A549 (cell line): ENCODE measurements at places on chromosomes 2 and 18.

DNA sequence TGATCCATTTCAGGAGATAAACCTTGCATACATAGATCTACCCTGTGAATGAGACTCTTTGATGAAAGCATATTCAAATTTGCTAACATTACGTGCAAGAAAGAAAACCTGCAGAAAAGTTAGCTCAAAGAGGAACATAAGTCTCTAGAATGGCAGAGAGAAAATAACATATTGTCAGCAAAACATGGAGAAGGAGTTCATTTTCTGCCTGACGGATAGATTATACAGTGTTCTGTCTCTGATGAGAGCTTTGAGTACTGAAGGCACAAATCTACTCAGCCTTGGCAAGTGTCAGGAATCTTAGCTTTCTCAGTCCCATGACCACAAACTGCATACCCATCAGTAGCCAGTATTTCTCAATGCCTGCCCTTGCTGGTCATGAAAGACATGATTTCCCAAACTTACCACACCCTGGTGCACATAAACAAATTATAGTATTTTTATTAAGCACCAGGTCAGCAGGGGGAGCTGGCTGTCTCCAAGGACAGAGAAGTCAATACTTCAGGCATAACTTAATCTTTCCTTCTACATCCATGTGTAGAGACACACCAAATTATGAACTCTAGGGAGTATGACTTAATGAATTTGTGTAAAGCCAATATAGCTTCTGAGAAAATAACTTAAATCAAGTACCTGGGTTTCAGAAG is 401.2 kb upstream of the SOX11 start:
- no peak for DNase-seq

DNA sequence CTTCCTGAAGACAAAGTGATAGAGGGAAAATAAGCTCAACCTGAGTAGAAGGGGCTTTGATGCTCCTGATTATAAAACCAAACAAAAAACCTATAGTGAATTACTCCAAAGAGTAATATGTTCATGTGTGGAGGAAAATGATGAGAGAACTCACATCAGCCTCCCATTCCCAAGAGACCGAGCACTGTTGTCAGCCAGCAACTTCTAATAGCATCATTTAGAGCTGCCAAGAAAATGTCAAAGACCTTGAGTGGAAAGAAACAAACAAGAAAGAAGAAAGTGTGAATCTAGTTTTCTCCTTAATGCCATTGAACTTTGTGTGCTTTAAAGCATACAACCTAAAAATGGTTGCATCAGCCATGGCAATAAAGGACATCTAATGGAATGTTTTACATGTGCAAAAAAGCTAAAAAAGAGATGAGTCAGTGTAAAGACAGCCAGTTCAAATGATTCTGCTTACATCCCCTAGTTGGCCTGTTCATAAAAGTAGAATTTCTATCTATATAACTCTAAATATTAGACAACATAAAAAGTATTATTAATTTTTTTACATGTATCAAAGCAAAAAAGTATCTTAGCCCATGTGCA is 1066.2 kb downstream of the TDRD15 start:
- no peak for DNase-seq

DNA sequence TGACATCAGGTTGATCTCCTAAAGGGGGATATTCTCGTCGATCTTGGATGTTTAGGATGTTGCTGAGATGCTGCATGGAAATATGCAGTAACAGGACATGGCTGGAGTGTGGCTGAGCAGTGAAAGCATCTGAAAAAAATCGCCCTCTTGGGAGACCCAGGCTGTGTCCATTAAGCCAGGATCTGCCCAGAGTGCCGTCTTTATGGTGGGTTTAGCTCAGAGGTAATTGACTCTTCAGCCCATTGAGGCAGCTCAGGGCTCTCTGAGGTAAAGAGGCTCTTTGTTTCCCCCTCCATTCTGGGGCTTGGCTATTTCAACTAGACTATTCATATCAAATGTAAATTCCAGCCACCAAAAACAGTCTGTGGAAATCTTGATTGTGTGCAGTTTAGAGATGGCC is 26.5 kb downstream of the OSBPL6 start:
- no peak for DNase-seq

DNA sequence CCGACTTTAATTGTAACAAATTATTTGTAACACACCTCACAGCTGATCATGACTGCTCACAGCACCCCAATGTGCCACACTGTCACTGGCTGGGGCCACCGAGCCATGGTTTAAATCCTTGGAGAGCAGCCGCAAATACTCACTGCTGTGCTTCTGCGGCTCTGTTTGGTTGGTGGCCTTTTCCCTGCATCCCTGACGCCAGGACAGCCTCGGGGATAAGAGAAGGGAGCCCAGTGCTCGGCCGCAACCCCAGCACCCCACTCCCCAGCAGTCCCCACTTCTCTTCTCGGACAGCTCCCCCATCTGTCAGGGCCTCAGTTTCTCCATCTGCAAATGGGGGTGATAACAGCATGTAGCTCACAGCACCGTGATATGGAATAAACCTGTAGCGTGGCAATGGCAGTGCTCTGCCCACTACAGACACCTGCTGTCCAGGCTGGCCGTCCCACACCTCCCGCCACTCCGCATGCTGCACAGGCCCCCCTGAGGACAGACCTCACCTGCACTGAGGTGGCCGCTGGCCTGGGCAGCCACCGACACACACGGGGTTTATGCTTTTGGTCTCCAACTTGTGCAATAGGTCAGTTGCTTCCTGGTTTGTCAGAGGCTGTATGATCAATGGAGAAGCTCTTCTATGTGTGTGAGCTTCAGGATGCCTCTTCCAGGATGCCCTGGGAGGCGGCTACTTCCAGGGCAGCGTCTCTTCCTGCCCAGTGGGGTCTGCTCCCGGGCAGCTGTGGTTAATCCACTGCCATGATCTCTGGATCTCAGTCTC is 87.1 kb downstream of the NDUFA10 start:
- DNase-seq: no peak

DNA sequence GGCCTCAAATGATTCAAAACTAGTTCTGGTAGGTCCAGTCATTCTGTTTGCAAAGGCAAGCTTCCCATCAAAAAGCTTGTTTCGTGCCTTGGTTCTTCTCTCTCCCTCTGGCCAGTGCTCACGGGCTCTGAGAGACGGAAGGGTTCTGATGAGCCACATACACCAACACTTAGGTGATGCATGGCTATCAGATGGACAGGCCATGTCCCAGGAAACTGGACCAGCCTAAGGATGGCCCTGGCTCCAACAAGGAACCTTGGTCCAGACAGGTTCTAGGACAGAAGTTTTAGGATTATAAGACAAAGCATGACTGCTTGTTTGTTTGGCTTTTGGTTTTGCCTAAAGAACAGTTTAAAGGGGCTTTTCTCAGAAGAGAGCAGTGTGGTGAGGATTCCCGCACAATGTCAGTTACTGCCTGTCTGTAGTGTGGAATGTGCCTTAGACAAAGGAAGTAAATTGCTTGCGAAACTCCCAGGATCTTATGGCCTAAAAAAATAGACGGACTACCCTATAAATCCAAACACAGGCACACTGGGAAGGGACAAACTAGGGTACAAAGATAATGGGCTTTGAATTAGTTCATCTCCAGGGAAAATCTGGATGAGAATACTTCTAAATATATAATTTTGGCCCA is 10.3 kb downstream of the CYP1B1 start:
- no peak for DNase-seq

DNA sequence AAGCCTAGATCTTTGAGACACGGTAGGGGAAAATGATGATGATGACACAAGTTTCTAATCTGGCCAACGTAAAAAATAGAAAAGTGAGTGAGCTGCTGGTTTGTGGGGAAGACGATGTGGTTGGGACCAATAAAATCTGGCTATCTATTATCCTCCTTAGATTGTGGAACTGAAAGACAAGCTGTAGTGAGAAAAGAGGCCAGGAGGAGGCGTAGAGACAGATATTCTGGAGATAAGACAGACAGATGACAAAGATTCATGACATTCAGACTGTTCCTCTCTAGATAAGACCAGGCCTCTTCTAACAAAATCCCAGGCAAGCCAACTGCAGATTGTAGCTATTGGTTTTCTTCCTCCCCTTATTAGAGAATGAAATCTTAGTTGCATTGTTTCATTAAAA is 376.3 kb upstream of the UBE2E3 start:
- DNase-seq: no peak

GRCh38 chr18:51182824-51183223 is 14.7 kb downstream of the MEX3C start:
- DNase-seq: no peak

DNA sequence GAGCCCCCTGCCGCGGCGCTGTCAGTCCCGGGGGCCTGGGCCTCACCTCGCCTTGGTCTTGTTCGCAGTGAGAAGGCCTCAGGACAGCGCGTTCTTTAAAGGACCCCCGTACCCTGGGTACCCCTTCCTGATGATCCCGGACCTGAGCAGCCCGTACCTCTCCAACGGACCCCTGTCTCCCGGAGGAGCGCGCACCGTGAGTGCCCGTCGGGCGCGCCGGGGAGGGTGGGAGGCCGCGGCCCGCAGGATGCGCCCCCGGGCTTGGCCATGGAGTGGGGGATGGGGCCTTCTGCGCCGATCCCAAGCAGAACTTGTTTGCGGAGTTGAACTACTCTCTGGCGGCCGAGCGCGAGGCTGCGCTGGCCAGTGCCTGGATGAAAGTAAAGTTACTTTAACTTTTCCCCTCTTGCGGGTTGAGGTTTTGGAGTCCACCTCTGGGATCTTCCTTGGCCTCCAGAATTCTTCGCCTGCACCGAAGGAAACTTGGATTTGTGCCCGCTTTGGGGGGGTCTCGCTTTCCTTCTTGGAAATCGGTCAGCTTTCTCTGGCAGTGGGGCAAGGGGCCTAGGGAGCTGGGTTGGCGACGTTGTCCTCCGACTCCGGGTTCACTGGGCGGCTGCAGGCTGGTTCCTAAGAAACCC is 1.2 kb downstream of the TCF7L1 start:
- no peak for DNase-seq

GRCh38 chr2:173858291-173858731 is 106.9 kb downstream of the SP3 start:
- DNase-seq: no peak

GRCh38 chr2:21261591-21261990 is 137.8 kb downstream of the TDRD15 start:
- DNase-seq: no peak

DNA sequence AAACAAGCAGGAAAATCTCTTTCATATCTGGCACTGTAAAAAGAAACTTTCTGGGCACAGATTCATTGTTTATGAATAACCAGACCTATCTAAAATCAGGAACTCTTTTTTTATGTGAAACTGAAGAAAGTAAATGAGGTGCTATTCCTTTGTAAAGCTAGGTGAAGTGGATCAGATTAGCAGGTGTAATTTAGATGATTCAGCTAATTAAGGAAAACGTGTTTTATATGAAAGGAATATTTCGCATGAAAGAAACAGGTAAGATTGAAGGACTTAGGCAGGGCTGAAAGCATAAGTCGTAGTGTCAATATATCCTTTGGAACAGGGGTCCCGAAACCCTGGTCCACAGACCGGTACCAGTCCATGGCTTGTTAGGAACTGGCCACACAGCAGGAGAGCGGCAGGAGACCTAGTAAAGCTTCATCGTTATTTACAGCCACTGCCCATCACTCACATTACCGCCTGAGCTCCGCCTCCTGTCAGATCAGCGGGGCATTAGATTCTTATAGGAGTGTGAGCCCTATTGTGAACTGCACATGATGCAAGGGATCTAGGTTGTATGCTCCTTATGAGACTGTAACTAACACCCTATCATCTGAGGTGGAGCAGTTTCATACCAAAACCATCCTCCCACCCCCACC is 20.3 kb upstream of the XIRP2 start:
- no peak for DNase-seq

DNA sequence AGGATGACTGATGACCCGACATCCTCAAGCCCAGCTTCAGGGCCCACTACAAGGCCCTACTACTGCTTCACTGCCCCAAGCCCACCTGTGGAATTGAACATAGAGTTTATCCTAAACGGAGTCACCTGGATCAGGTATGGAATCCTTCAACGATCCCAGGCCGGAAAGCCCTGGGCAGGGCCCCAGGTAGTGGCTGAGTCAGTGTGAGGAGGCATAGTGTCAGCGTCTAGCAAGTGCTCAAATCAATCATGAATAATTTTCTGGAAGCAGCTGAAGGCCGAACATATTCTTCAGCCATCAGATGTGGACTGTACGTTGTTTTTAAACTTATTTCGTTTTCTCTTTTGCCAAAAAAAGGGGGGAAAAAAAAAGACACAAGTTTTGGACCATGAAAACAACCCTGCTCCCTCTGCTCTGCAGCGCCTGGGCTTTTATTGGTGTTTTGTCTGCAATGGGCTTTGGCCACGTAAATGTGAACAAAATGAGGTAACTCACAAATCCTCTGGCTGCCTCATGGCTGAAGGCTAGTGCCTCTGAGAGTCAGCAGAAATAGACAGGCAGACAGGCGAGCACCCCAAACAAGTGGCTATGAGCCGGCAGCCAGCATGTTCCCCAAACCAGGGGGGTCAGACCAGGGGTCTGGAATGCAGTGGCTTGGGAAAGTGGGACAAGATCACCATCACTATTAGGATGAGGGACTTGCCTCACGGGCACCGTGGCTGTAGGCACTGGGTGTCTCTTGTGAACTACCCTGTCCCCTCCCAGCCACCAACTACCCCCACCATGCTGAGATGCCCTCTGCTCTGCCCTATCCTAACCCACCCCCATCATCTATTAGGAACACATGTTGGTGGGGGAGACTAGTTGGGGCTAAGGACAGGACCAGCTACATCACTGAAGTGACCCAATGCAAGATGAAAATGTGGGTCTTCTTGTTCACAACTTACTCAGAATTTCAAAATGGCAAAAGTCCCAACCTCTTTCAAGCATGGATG is 51.4 kb downstream of the TTC32 start:
- no peak for DNase-seq

DNA sequence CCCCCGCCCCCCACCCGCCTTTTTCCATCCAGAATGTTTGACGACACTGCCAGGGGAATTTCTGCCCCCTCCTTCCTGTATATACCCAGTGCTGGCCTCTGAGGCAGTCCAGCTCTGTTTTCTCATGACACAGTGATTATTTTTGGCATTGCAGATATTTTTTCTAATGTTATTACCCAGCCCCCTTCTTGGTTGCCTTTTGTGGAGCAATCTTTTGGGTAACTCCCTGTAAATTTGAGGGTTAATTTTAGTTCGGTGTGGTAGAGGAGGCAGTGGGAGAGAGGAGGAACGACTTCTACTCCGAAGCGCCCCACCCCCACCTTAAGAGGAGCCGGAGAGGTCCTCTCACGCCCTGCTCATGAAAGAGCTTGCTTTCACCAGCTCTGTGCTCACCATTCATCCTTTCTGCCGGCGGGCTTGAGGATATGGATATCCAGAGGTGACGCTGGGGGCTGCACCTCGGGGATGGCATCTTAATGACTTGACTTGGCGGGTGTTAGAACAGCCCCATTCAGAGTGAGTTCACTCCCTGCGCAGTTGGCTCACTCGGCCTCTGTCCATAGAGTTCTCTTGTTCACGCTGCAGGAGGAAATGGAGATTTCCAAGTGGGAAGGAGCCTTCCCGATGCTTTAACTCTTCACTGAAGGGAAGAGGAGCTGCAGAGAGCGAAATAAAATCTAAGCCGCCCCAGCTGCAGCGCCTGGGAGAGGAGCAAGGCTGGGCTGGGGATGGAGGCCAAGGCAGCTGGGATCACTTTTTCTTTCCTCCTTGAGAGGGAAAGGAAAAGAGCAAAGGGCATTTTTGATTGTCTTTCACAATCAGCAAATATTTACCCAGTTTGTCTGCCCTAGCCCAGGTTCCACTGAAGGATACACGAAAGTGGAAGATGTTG is 38.4 kb downstream of the EPAS1 start:
- DNase-seq: peak; percentile 82

- DNase-seq: no peak
These were observed 351.4 kb upstream of the CDH20 start for GRCh38 chr18:60981682-60982328.
